ENCODE measurements at places on chromosomes 13 and 19.

DNA sequence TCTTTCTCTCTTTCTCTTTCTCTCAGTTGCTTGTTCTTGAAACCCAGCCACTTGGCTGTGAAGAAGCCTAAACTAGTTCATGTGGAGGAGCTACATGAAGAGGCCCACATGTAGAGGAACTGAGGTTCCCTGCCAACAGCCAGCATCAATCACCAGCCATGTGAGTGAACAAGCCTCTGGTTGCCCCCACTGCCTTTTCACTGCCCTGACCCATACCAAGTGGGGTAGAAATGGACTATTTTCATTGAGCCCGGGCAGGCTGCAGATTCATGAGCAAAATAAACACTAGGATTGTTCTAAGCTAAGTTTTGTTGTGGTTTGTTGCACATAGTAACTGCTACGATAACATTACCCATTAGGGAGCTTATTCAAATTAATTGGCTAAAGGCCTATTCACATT lies 78.7 kb upstream of the FAM216B start:
- DNase-seq: no peak

- DNase-seq: no peak
These were observed 27.9 kb upstream of the OR10H1 start for GRCh38 chr19:15843203-15843893.

GRCh38 chr13:41939398-41939797 lies 21.5 kb downstream of the VWA8 start:
- DNase-seq: no peak

GRCh38 chr13:111143865-111144540 lies 28.9 kb downstream of the ARHGEF7 start:
- peak; percentile 18 for DNase-seq

- peak; percentile 65 for DNase-seq
These were observed 6.4 kb downstream of the KLF16 start for GRCh38 chr19:1856698-1857603.

- peak; percentile 69 for DNase-seq
These were observed 2.0 kb upstream of the TSHZ3 start for GRCh38 chr19:31351056-31351854.

DNA sequence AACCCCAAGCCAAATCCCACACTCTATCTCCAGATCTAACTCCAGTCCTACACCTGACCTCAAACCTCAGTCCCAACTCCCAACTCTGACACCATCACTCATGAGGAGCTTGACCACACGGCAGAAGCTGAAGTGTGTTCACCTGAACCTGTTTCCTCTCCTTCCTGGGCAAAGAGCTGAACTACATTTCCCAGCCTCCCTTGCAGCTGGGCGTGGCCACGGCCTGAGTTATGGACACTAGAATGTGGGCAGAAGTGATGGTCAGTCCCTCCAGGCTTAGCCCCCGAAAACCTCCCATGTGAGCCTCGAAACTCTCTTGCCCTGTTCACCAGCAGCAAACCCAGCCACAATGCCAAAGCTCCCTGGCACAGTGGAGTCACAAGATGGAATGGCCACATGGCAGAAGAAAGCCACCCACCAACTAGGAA lies 19.5 kb upstream of the MEIS3 start:
- DNase-seq: no peak

- DNase-seq: peak; percentile 68
These were observed 12.4 kb downstream of the SNRNP70 start for GRCh38 chr19:49097453-49098288.

All from fibroblast of upper back skin (primary cell).